Mucosa of gallbladder (tissue), 1 donor: ENCODE measurements at places on chromosomes 7 and 10. TPM values are rescaled to one million over a fixed set of nuclear protein-coding genes. Genes with fewer than 3 reads are reported as not detected.

- DNase-seq, result no peak
These were observed 216.7 kb downstream of the BBS9 start for GRCh38 chr7:33346055-33346454.

AGMO gene
- 8.3 TPM for total RNA-seq

TRIM50 gene
- 1.3 TPM for total RNA-seq

ALOX5 gene
- 25.8 TPM for total RNA-seq

ADAM22 gene
- 1.8 TPM for total RNA-seq

DNA sequence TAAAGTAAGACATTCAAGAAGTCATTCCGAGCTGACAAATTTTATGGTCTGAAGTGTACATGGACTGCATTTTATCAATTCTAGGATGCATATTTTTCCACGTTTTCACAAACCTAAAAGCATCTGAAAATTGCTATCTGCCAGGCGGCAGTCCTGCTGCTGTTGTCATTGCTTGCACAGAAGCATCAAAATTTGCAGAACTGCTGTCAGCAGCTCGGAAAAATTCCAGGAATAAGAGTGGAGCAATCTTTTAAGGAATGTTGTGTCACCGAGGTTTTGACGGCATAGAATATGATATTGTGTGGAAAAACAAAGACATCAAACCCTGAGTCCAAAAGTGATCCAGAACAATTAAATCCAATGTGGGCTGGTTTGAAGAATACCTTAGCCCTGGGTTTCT is 61.4 kb downstream of the CHCHD3 start:
- no peak for DNase-seq

- DNase-seq, result no peak
These were observed 37.1 kb downstream of the PRKCQ start for GRCh38 chr10:6542999-6543430.

DNA sequence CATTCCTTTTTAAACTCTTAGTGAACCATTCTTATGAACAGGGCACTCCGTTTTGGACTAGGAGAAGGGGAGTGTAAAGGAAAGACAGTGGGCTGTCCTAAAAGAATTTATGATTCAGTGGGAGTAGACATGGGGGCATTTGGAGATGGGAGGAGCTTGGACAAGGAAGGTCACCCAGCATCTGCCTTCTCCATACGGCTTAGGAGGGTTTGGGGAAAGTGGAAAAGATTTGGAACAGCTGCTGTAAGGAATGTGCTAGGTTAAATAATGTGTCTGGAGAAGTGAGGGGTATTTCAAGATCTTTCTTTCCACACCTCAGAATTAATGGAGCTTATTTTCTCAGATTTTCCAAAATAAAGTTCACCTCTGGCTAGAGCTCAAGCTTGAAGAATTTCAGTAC is 24.0 kb downstream of the SLC35G1 start:
- DNase-seq, result no peak

SPRN gene
- not detected for total RNA-seq

DNA sequence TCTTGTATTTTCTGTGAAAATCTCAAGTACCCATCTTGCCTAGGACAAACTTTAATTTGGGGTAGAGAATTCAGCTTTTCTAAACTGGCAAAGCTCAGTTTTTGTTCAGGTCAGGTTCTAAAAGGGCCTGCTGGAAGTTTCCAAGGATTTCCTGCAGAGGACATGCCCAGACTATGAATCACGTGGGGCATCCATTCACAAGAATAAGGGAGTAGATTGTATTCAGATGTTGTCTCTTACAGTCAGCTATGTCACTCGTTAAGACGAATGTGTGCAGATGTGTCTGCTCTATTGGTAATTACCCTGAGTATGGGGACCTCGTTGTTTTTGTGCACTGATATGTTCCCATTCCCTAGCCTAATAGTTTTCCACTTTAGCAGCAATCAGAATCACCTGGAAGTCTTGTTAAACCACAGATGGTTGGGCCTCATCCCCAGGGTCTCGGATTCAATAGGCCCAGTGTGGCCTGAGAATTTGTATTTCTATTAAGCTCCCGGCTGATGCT is 81.0 kb upstream of the ITPRID1 start:
- no peak for DNase-seq

GARIN1A gene
- total RNA-seq, result 2.6 TPM

DNA sequence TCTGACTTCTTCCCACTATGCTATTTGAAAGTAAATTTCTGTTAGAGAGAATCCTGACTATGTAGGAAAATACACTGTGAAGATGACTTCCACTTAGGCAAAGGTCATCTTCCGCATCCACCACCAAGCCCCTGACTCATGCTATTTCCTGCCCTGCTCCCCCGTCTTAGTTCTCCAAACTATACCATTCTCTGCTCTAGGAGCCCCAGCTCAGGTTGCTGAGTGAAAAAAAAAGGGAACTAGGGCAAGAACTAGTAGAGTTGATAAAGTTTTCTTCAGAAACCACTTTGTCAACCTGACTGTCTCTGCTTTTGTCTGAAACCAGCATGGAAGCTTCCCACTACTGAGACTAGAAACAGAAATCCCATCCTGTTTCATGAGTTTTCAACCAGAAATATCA is 96.9 kb downstream of the EVX1 start:
- DNase-seq, result no peak

DNA sequence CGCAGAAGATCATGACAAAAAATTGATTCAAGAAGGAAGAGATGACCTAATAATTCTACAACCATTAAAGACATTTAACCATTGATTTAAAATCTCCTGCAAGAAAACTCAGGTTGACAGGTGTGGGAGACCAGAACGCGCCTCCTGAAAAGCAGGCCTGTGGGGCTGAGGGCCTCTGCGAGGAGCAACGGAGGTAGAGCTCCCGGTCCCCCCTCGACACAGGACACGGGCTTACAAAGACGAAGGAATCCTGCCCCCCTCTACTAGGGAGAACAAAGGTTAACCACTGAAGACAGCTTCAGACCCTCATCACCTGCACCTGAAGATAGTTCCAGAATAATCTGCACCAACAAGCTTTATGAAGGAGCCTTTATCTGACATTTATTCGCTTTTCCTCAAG is 55.9 kb upstream of the INPP5A start:
- no peak for DNase-seq

FFAR4 gene
- total RNA-seq, result 6.1 TPM

DNA sequence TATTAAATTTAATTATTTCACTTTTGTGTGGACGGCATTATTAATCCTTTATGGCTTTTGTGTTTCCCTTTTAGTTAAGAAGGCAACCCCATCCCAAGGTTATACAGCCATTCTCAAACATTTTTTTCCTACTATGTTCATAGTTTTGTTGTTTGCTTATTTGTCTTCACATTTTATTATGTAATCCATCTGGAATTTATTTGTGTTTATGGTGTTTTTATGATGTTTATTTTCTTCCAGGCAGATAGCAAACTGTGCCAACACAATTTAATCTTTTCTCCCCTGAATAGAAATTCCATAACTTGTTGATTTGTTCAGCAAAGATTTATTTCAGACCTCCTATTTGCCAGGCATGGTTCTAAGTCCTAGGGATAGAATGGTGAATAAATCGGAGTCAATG is 42.9 kb downstream of the RAB18 start:
- no peak for DNase-seq

SLC18A3 gene
- total RNA-seq, result 0.20 TPM

DNA sequence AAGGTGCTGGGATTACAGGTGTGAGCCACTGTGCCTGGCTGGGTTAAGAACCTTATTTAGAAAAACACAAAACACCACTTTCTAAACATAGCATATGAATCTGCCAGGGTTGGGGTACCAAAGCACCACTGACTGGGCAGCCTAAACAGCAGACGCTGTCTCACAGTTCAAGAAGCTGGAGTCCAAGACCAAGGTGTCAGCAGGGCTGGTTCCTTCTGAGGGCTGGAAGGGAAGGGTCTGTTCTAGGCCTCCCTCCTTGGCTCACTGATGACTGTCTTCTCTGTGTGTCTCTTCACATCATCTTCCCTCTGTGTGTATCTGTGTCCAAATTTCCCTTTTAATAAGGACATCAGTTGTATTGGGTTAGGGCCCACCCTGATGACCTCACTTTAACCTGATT is 49.6 kb downstream of the HIPK2 start:
- no peak for DNase-seq

GRCh38 chr10:99807786-99808185 is 25.3 kb downstream of the ABCC2 start:
- DNase-seq, result no peak
